ENCODE measurements at places on chromosomes 5 and 9. TPM values are rescaled to one million over a fixed set of nuclear protein-coding genes. Genes with fewer than 3 reads are reported as not detected.

DNA sequence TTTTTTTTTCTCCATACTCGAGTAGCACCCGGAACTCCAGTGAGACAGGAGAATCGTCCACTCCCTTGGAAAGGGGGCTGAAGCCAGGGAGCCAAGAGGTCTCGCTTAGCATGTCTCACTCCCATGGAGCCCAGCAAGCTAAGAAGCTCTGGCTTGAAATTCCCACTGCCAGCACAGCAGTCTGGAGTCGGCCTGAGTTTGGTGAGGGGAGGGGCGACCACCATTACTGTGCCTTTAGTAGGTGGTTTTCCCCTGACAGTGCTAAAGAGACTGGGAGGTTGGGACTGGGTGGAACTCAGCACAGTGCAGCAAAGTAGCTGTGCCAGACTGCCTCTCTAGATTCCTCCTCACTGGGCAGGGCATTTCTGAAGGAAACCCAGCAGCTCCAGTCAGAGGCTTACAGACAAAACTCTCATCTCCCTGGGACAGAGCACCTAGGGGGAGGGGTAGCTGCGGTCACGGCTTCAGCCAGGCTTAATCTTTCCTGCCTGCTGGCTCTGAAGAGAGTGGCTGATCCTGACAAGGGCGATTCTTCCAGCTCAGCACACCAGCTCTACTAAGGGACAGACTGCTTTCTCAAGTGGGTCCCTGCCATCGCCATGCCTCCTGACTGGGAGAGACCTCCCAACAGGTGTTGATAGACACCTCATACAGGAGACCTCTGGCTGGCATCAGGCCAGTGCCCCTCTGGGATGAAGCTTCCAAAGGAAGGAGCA lies 414.5 kb upstream of the ZNF608 start:
- no peaks in the 10 kb centered on the region for H3K36me3 ChIP-seq
- no peak overlapping the region for H3K4me3 ChIP-seq
- H3K27ac ChIP-seq = peak overlapping the region; percentile 47
- H3K4me1 ChIP-seq = peaks cover 12% of the 10 kb centered on the region
- DNase-seq = peak; percentile 76

GRCh38 chr5:75707911-75708509 lies 9.2 kb downstream of the POC5 start:
- no peaks in the 10 kb centered on the region for H3K27me3 ChIP-seq
- H3K4me3 ChIP-seq = no peak overlapping the region
- H3K36me3 ChIP-seq = peaks cover 7% of the 10 kb centered on the region
- DNase-seq = no peak
- H3K4me1 ChIP-seq = no peaks in the 10 kb centered on the region

Gene KIAA0825
- total RNA-seq = 2.1 TPM

Gene MACIR
- 11.6 TPM for total RNA-seq

Gene PCDHA1
- 0.25 TPM for total RNA-seq

Gene KIF12
- 1.1 TPM for total RNA-seq
